ENCODE measurements at places on chromosomes 12 and 14. TPM values are rescaled to one million over a fixed set of nuclear protein-coding genes. Genes with fewer than 3 reads are reported as not detected.

GRCh38 chr12:129185855-129186254 is 332.6 kb downstream of the GLT1D1 start:
- no peak for DNase-seq

Gene DUSP6
- total RNA-seq = 28.9 TPM

Gene PLA2G1B
- not detected for total RNA-seq

Gene CPM
- 3.2 TPM for total RNA-seq

Gene RTN1
- total RNA-seq = 0.97 TPM

- no peak for DNase-seq
These were observed 404.9 kb downstream of the BCL11B start for GRCh38 chr14:98867146-98867545.

DNA sequence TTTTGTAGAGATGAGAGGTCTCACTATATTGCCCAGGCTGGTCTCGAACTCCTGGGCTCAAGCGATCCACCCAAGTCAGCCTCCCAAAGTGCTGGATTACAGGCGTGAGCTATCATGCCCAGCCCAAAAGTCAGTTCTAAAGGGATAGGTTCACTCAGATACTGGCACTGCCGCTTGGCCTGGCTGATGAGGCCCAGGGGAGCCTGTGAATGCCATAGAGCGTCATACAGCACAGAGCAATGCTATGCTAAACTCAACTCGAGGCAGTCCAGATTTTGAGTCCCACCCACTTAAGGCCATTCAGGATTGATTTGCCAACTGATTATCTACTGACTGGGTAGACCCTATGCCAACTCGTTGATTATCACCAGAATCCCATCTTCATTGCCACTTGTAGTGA is 179.4 kb downstream of the ESR2 start:
- no peak for DNase-seq

DNA sequence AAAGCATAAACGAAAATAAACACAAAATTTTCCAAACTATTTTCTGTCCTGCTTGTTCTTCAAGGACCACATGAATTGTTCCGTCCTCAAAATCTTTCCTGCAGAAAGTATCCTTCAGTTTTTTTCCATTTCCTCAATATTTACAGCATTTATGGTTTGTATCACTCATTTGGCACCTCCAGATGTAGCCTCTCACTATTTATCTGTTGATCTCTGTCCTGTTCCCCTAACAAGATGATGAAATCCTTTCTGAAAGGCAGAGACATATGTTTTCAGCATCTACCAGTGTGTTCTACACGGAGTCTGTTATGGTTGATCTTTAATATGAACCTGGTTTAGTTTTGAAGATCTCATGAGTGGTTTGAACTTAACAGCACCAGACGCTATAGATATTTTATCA is 490.2 kb downstream of the NELL2 start:
- no peak for DNase-seq

Measured in cardiac septum (tissue), 1 donor.